ENCODE measurements at places on chromosomes 3 and 15.
A peak's percentile ranks its signal among the peaks of the same experiment; 100 is the strongest.

- peak; percentile 55 for DNase-seq
Observed at GRCh38 chr15:79091204-79091867, 756 bp upstream of the RASGRF1 start.

DNA sequence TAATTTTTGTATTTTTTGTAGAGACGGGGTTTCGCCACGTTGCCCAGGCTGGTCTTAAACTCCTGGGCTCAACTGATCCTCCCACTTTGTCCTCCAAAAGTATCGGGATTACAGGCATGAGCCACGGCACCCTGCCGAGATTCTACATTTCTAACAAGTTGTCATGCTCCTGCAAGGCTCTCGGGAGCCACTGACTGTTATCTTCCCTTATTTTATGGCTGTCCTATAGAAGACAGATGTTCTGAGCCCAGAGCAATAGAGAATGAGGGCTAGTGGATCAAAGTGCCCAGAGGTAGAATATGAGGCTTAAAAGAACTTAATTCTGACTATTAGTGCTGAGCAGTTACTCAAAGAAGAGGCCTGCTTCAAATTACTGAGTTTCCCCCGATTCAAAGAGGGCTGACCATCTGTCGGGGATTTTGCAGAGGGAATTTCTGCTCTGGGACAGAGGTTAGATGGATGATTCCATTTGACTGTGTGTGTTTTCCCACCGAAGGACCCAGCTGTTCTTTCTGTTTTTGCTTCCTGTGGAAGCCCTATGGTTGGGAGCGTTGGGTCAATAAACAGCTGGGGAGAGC lies 39.5 kb downstream of the ITPR1 start:
- no peak for DNase-seq

DNA sequence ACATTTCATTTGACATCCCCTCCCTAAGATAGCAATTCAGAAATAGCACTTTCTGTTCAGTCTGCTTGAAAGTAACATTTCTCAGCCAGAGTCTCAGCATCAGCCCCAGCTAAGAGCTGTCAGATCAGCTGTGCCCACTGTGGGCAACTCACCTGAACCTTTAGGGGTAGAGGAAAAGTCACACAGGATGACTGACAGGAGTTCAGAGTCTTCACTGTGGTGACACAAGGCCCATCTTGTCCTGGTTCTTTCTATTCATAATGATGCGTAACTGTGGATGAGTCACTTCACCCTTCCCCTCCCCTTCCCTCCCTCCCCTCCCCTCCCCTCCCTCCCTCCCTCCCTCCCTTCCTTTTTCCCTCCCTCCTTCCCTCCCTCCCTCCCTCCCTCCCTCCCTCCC lies 96.1 kb upstream of the RASGRP1 start:
- DNase-seq, result no peak

DNA sequence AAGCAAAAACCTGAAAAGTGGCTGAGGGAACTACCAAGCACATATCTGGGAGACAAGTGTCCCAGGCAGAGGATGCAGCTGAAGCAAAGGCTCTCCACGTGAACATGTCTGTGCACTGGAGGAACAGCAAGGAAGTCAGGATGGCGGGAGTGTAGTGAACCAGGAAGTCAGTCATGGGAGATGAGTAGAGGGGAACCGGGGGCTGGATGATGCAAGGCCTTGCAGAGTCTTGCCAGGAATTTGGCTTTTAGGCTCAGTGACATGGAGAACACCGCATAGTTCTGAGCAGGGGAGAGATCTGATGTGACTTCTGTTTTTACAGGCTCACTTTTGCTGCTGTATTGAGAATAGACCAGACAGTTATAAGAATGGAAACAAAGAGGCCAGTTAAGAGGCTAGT lies 19.0 kb downstream of the C2CD4A start:
- no peak for DNase-seq

DNA sequence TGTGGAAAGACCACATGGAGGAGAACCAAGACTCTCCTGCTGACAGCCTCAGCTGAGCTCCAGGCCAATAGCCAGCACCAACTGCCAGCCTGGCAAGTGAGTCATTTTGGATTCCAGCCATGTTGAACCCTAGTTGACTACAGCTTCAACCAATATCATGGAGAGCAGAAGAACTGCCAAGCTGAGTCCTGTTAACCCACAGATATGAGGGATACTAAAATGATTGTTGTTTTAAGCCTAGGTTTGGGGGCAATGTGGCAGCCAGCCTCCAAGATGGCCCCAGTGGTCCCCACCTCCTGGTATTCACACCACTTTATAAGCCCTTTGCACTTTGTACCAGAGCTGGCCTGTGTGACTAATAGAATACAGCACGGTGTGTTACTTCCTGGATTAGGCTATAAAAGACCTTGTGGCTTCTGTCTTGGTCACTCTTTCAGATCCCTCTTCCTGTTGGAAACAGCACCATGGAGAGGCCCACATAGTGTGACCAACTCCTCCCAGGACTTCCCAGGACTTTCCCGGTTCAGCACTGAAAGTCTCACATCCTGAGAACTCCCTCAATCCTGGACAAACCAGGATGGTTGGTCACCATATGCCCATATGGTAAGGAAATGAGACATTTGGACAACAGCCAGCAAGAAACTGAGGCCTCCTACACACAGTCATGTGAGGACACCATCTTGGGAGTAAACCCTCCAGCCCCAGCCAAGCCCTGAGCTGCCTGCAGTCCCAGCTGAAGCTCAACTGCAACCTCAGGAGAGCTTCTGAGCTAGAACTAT lies 32.4 kb upstream of the CDV3 start:
- no peak for DNase-seq

DNA sequence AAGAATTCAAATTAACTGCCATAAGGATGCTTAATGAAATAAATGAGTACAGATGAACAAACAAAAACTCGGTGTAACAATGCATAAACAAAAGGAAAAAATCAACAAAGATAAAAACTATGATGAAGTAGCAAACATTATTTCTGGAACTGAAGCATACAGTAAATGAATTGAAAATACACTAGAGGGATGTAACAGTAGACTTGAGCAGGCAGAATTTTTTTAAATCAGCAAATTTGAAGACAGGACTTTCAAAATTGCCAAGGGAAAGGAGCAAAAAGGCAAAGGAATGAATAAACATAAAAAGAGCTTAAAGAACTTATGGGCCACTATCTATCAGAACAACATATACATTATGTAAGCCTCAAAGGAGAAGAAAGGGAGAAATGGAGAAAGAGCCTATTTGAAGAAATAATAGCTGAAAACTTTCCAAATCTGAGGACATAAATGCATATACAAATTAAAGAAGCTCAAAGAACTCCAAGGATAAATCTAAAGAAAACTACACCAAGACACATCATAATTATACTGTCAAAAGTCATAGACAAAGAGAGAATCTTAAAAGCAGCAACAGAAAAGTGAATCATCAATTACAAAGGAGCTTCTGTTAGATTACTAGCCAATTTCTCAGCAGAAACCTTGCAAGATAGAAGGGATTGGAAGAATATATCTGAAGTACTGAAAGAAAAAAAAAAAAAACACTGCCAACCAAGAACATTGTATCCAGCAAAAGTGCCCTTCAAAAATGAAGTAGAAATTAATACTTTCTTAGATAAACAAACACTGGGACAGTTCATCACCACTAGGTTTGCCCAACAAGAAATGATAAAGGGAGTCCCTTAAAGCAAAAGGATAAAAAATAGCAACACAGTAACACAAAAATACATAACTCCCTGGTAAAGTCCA lies 15.5 kb downstream of the TOP2B start:
- no peak for DNase-seq

- no peak for DNase-seq
Observed at GRCh38 chr3:188558343-188559071, 404.6 kb downstream of the LPP start.

GRCh38 chr3:125148016-125148812 lies 64.3 kb downstream of the SLC12A8 start:
- no peak for DNase-seq

GRCh38 chr3:124158168-124158881 lies 166.4 kb upstream of the ROPN1 start:
- no peak for DNase-seq
